ENCODE measurements at places on chromosomes 7 and 10.
A peak's percentile ranks its signal among the peaks of the same experiment; 100 is the strongest.

- no peak for DNase-seq
Observed at GRCh38 chr10:110577056-110577455, 9.6 kb downstream of the SMC3 start.

- DNase-seq = no peak
Observed at GRCh38 chr7:157522954-157523353, 186.2 kb downstream of the DNAJB6 start.

- no peak for DNase-seq
Observed at GRCh38 chr7:28516390-28517172, 104.3 kb downstream of the CREB5 start.

DNA sequence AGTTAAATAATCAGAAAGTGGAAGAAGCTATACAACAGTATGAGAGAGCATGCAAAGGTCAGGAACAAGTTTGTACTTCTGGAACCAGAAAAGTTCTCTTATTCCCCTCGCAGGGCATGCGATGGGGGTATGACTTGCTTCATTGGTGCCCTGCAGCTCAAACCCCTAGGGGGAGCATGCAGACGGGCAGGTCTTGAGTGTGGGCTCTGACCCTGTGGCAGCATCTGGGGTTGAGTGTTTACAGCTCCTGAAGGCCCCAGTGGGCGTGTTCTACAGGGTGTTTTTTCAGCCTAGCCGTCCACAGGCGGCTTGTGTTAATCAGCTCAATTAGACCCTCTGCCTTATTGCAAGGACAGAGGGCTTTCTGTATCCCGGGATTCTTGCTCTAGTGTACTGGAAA, 44.5 kb downstream of the KIF20B start:
- no peak for DNase-seq

DNA sequence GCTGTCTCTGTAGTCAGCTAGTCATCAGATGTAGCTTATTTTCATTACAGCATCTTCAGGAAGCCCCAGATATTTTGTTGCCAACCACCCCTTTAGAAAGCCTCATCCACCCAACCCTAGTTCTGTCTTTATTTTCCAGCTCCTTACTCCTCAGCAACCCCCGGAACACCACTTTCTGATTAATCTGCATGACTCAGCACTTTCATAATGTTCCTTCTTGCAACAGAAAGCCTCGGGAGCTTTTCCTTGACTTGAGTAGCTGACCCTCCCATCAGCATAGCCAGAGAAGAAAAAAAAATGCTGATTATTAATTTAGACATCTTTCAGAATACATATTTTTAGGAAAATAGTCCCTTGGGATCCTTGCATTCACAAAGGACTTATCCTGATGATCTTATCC, 244.0 kb upstream of the CXCL12 start:
- no peak for DNase-seq

DNA sequence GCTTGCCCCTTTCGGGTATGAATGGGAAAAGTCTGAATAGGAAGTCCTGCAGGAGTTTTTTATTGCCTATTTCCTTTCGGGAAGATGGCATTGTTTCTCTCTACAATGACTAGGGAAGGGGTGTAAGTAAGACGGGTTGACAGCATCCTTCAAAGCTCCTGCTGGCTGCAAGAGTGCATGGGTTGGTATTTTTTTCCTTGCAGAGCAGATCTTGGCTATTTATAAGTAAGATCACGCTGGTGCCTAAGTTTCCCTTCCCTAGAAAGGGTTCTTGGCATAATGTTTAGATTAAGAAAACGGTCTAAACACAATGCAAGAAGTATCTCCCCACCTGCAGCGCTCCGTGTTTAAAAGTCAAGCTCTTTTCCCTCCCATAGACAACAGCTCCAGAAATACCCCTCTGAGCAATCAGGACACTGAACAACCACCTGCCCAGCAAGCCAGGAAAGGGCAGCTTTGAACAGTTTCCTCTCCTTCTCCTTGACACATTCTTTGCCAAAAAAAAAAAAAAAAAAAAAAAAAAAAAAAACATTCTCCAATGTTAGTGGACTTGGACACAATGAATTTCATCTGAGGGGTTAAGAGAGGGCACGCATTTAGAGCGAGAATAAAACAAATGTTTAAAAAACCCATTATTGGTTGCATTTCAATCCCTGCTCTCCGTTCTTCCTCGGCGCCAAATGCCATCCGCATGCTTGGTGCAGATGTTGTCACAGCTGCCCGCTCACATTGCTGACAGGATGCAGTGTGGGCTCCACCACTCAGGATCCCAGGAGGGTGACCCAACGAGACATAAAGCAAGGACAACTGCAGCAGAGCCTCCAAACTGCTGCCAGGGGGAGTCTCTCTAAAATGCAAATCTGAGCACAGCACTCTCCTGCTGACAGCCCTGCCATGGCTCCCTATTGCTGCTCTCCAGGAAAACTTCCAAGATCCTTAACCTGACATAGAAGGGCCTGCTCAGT, 427.4 kb upstream of the MGMT start:
- DNase-seq = no peak

DNA sequence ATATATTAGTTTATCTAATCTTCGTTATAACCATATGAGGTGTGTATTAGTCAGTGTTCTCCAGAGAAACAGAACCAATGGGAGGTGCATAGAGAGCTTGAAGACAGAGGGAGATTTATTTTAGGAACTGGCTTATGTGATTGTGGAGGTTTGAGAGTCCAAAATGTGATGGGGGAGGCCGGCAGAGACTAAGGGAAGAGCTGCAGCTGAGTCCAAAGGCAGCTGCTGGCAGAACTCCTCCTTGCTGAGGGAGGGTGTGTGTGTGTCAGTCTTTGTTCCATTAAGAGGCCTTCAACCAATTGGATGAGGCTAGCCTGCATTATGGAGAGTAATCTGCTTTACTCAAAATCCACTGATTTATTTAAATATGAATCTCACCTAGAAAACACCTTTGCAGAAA, 165.1 kb downstream of the SH3PXD2A start:
- DNase-seq = no peak

- DNase-seq = no peak
Observed at GRCh38 chr7:133723044-133723443, 404.1 kb upstream of the LRGUK start.

GRCh38 chr10:58993480-58994221, 182.8 kb upstream of the PHYHIPL start:
- DNase-seq = no peak

DNA sequence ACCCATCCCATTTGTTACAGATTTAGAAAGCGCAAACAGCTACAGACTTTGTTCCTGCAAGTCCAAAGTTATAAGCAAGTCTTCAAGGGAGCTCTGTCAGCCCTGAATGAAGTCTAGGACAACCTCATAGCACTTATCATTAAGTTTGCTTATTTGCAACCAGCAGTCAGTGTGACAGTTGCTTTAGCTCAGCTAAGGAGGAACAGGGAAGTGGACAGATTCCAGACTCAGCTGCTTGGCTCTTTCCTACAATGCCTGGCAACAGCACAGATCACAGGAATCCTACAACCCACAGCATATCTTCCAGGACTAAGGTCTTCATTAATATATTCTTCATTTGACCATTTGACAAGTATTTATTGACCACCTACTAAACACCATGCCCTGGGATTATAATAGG, 17.4 kb upstream of the KIF5B start:
- DNase-seq = no peak

GRCh38 chr7:138881579-138882188, 83.7 kb upstream of the ATP6V0A4 start:
- no peak for DNase-seq

- DNase-seq = peak; percentile 30
Observed at GRCh38 chr7:23544913-23545354, 13.2 kb upstream of the TRA2A start.

DNA sequence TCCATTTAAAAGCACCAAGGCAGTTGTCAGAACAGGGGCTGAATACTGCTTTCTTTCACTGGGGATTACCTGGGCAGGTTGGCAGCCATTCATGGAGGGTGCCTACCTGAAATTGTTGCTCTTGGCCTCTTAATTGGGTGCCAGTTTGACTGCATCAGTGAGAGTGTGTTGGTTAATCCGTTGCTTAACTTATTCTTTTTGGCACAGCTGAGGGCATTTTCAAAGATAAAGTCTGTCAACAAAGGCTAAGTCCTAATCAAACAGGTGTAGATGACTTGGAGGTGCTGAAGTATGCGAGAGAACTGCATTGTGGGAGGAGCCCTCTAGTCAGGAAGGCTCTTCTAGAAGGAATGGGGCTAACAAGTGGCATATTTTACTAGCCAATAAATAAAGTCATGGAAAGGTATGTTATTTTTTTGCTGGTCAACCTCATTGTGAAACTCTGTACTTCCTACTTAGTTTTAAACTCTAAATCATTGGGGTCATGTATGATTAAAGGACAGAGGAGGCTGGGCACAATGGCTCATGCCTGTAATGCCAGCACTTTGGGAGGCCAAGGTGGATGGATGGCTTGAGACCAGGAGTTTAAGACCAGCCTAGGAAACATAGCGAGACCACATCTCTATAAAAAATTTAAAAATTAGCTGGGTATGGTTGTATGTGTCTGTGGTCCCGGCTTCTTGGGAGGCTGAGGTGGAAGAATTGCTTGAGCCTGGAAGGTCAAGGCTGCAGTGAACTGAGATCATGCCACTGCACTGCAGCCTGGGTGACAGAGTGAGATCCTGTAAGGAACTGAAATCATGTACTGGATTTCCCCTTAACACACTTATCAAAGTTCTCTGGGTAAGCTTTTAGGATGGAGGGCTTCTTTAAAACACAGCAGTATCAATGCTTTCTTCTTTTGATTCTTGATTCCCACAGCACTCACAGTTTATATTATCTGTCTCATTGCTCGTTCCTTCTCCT, 134.1 kb downstream of the LRMDA start:
- DNase-seq = no peak

DNA sequence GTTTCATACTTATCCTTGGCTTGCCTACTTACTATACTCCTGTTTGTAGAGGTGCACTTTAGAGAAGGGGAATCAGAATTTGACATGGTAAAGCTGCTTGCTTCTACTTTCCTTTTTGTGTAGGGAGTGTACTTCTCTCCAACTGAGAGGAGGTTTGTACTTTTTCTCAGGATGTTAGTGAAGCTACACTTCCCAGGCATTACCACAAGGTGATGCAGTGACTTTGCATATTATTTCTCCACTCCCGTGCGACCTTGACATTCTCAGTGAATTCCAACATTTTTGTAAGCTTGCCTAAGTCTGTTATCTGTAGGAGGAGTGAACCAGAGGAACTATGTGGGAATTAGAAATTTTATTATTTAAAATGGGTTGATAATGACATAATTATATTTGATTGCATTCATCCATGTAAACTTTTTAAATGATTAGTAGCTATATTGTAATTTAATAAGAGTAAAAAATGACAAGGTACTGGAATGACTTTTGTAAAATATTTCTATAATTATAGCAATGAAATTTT, 5.2 kb downstream of the TAX1BP1 start:
- peak; percentile 62 for DNase-seq

DNA sequence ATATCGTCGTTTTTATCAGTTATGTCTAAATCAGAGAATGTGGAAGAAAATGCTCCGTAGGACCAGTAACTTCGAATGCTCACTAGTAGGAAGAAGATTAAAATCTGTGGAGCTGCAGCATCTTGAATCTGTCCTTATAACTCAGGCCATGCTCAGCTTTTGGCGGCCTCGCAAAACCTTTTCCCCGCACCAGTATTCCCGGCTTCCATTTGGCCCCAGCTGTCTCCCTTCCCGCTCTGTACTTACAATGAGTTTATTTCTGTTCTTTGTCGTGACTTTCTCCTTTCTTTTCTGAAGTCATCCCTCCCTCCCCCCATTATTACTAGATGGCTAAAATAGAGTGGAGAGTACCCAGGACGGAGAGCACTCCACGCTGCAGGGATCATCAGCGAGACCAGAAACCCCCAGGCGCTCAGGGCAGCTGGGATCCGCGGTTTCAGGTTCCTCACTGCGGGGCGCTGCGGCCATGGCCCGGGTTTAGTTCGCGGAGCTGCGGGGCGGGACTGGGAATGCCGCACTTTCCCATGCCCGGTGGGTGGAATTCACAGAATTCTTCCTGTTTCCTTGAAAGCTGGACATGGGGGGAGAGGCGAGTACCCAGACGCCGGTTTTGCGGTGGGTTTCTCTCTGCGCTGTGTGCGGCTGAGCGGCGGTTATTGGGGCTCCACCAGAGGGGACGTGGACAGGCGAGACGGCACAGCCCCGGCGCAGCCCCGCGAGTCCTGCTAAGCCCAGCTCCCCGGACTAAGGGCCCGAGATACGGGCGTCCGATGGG, 183.5 kb downstream of the POM121L12 start:
- no peak for DNase-seq

DNA sequence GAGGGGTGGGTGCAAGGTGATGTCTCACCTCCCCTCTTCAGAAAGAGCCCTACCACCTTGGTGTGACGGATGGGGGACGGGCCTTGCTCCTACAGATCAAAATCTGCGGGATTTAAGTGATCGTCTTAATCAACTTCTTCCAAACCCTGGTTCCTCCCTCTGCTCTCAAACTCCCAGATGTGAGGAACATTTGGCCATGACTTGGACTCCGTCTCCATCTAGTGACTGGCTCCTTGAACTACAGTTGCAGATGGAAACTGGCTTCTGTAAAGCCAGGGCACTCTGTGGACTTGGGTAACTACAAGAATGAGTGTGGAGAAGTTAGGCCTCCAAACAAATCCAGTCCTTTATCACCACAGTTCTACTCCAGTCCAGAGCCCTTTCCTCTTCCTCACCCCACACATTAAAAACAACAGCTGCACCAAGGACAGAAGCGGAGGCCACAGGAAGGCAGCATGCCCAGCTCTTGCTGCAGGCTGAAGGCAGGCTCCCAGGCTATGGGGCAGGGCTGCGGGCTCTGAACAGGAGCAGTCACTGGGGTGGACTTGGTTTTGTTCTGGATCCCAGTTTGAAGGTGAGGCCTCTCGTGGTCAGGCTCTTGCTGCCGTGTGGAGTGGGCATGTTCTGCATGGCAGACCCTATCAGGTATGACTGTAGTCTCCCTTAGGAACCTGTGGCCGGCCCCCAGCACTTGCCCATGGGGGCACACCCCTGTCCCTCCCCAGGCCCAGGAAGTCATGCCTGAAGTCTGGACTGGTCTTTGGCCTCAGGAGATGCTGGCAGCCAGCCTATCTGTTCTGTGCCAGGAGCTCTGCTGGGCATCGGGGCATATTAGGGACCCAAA, 79.4 kb downstream of the VWC2 start:
- no peak for DNase-seq

GRCh38 chr10:88553116-88553752, 29.9 kb downstream of the RNLS start:
- DNase-seq = no peak

Measured in hematopoietic multipotent progenitor cell treated with erythropoietin and hydrocortisone succinate and interleukin-3 and kit ligand, for 17 days (in vitro differentiated cells).